ENCODE measurements at places on chromosomes 16 and 17.

GRCh38 chr16:28311913-28312312 lies 19.6 kb downstream of the SBK1 start:
- no peak for DNase-seq

DNA sequence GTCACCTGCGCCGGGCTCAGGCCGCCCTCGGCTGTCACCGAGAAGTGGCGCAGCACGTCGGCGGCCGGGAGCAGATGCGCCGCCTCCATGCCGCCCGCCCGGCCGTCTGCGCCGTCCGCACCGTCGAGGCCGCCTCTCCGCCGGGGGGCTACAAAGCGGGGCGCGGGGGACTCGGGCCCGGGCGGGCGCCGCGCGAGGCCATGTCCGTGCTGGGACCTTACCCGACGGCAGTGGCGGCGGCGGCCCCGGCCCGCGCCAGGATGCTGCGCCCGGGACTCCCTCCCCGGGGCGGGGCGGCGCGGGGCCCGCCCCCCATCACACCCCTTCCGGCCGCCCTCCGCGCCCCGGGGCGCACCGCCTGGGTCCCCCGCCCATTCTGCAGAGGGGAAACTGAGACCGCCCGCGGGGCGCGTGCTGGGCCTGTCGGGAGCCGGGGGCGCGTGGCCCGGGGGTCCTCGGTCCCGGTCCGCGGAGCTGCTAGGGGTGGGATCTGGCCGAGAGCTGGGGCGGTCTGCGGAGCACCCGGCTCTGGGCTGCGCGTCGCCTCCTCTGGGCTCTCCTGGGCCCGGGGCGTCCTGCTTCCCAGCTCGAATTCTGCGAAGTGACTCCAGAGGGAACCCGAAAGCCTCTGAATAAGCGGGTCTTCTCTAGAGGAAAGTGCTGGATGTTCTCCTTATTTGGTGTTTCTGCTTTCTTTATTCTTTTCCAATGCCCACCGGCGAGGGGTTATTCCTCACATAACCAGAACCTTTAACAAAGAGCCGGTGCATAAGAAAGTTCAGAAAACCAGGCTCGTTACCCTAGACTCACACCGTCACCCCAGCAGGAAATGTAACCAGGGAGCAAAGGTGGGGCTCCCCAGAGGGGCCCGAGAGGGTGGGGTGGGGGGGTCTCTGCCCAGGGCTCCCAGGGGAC lies at the start of gene ATP2A3:
Gene ATP2A3 (minus strand): TSS at position 235 of the 915 bp plus-strand sequence. CDS start 146 bp downstream, at position 89.
- no peak for DNase-seq

- no peak for DNase-seq
These were observed 99.7 kb downstream of the CMIP start for GRCh38 chr16:81544261-81544660.

DNA sequence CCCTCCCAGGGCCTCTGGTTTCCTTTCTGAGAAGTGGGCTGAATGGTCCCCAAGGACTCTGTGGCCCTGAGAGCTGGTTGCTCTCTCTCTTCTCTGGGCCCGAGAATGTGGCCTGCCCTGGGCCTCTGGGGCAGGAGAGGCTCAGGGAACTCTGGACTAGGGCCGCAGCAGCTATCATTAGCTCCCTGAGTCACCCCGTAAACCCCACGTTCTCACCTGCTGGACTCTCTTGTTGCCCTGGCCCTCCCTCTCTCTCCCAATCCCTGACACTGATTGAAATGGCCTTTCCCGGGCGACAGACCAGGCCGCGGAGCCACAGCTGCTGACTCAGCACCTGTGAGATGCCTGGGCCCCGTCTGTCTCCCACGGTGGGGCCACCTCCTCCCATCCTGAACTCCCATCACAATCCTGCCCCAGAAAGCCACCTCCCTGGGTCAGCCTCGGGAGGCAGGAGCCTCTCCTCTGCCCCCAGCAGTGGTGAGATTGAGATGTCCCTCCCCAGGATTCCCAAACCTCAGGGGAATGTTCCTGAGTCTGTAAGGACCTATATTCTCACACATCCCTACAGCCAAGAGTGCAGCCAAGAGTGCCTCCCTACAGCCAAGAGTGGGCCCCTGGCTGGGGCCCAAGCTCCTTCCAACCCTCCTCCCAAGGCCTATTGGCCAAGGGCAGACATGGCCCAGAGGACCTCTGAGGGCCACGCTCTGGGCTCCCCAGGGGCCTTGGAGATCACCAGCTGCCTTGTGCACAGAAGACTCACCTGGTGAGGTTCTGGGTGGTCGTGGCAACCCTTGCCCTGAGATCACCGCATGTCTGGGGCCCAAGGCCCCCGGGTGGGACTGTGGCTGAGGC lies 470 bp downstream of the TRPV3 start:
- no peak for DNase-seq

DNA sequence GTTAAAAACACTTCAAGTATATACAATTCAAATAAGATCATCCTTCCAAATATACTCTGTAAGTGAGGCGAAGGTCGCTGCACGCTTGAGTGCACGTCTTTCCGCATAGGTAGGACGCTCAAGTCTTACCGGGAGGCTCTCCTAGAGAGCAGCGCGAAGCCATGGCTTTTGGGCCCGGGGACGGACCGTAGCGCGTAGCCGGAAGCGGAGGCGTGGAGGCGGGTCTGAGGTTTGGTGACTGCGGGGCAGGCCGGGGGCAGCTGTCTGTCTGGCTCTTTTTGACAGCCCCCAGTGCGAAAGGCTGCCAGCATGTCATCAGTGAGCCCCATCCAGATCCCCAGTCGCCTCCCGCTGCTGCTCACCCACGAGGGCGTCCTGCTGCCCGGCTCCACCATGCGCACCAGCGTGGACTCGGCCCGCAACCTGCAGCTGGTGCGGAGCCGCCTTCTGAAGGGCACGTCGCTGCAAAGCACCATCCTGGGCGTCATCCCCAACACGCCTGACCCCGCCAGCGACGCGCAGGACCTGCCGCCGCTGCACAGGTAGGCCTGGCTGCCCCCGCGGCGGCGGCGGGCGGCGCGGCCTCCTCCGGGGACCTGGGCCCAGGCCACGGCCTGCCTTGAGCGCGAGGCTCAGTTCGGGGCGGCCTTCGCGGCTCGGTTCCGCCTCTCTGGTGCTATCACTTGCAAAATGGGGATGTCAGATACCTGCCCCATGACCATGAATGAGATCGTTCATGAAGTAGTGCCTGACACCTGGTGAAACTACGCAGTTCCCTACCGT lies at the start of gene LONP2:
Gene LONP2 (plus strand): TSS at position 221 of the 783 bp plus-strand sequence. CDS start 89 bp downstream, at position 310.
- DNase-seq = peak; percentile 0

DNA sequence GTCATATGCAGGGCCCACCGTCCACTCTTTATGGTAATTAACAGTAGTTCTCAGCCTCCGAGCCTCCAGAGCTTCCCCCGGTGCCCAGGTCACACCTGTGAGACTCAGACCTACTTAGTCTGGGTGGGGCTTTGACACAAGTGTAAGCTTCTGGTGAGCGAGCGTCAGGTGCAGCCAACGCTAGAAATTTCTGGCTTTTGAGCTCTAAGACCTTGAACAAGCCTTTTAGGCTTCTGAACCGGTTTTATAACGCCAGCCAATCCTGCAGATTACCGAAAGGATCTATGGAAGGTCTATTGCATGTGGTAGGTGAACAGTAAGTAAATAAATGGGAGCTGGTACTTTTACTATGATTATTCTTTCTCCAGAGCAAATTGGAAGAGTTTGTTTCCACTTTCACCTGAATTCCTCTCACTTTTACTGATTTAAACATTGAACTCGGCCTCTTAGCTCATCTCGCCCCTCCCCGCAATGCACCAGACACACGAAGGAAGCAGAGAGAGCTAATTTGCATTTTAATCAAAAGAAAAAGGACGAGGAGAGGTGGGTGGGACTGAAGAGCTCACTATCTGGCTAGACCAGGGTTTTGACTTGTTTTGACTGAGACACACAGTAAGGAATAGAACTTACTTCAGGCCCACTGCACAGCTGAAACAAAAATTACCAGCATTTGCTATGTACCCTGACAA lies 47.1 kb downstream of the ABAT start:
- no peak for DNase-seq

DNA sequence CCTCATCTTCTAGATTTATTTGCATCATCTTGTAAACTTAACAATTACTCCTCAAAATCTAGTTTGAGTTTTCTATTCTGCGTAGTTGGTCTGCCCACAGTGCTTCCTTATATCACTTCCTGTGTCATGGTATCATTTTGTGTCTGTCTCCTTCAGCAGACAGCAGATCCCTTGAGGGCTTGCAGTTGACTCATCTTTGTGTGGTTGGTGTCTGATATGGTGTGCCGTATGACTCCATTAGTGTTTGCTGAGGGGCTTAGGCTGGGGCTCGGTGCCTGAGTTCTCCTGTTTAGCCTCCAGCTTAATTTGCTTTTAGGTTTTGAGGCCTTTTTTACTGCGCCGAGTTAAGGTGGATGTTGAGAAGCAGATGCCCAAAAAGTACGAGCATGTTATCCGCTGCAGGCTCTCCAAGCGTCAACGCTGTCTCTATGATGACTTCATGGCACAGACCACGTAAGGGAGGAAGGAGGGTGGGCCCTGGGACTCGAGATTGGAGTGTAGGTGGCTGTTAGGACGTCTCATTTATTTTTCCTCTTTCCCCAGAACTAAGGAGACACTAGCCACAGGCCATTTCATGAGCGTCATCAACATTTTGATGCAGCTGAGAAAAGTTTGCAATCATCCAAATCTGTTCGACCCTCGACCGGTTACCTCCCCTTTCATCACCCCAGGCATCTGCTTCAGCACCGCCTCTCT lies 16.9 kb downstream of the SRCAP start:
- DNase-seq = no peak

DNA sequence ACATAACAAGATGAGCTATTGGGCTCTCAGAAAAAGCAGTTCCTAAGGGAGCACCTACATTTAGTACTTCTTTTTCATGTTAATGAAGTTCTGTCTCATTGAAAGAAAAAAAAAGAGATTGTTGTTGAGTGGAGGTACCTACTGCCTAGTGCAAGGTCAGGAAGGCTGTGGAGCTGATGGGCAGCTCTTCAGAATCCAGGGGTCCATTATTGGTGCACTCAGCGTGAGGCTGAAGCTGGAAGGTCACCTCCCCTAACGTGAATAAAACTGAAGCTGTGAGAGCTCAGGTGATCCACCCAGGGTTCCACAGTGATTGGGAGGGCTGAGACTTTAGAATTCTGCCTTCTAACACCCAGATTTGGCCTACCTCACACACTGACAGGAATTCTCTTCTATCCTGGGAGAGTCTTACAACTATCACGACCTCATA lies 153.9 kb upstream of the TBX2 start:
- DNase-seq = peak; percentile 79

GRCh38 chr17:55742272-55743102 lies 8.4 kb upstream of the PCTP start:
- no peak for DNase-seq

DNA sequence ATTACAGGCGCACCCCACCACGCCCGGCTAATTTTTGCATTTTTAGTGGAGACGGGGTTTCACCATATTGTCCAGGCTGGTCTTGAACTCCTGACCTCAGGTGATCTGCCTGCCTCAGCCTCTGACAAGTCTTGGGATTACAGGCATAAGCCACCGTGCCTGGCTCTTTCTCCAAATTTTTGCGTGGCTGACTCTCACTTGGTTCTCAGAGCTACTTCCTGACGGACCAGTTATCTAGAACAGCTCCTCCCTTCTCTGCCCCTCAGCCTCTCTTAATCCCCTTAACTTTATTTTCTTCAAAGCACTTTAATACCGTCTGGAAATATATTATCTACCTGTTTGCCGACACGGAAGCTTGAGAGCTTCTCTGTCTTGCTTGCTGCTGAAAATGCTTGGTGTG lies 4.2 kb downstream of the YPEL2 start:
- no peak for DNase-seq

- DNase-seq = no peak
These were observed 67.7 kb downstream of the ZDHHC7 start for GRCh38 chr16:84943620-84944019.

- no peak for DNase-seq
These were observed 30.2 kb downstream of the OGFOD1 start for GRCh38 chr16:56481468-56482122.

GRCh38 chr17:47896672-47897490 lies 845 bp downstream of the SP2 start:
- DNase-seq = no peak

- no peak for DNase-seq
These were observed 1.3 kb downstream of the DHX58 start for GRCh38 chr17:42111265-42111636.
